ENCODE measurements at places on chromosomes 3 and 15.

DNA sequence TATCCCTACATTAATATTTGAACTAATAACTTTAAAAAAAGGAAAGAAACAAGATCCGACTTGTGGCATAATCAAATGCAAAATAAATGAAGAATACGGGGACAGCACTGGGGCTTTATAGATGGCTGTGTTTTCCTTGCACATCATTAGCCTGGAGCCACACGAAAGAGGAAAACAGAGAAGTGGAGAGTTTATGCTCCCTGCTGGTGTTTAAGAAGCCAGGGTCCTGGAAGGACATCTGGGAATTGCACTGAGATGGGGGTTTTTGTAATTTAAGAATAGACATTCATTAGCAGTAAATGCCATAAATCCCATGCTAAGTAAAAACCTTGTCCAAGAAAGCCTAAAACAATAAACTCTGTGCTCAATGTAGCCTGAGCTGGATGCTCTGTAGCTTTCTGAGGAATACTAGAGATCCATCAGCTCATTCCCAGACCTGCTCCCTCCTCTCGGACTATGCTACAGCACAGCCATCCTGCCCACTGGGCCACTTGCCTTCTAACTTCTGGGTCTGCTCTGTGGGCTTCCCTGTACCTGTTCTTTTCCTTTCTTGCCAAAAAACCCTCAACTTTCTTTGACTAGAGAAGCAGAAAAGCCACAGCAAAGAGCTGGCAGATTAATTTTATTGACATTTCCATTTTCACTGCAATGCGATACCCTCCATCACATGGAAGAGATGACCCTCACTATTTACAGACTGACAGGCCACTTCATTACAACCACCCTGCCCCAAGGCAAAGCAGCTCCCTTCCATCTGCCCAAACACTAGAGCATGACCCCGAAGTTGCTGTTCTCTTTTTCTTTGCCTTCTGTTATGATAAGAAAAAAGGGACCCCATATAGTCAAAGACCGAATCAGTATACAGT lies 62.3 kb downstream of the MEIS2 start:
- no peak for DNase-seq

- DNase-seq: no peak
Observed at GRCh38 chr3:182925330-182925943, 54.9 kb downstream of the DCUN1D1 start.

DNA sequence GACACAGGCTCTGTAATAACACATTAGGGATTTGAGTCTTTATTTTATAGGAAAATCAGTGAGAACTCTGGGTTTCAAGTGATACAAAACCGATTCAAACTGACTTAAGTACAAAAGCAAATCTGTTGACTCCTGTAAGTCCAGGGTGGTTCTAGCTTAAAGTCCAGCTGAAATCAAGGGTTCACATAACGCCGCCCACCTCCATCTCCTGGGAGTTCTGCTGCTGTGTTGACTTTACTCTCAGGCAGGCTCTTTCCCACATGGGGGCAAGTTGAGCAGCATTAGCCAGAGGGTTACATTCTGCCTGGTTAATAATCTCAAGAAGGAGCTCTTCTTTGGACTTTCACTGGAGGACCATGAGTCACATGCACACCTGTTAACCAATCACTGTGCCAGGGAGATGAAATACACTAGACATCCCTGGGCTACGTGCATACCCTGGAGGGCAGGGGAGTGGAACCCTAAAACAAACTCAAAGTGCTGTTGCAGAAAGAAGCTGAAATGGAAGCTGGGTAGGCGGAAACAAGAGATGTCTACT lies 9.7 kb upstream of the RNF7 start:
- no peak for DNase-seq

GRCh38 chr3:110296885-110297284 lies 774.7 kb upstream of the NECTIN3 start:
- DNase-seq: no peak

GRCh38 chr15:60485365-60486055 lies 6.6 kb upstream of the ICE2 start:
- DNase-seq: no peak

GRCh38 chr3:133674290-133674919 lies 12.7 kb upstream of the TOPBP1 start:
- DNase-seq: peak; percentile 12

GRCh38 chr3:139676108-139676507 lies 1.7 kb downstream of the NMNAT3 start:
- no peak for DNase-seq

GRCh38 chr3:64259636-64260035 lies 34.4 kb upstream of the PRICKLE2 start:
- DNase-seq: no peak

- DNase-seq: no peak
Observed at GRCh38 chr3:51245867-51246266, 139.2 kb upstream of the MANF start.

DNA sequence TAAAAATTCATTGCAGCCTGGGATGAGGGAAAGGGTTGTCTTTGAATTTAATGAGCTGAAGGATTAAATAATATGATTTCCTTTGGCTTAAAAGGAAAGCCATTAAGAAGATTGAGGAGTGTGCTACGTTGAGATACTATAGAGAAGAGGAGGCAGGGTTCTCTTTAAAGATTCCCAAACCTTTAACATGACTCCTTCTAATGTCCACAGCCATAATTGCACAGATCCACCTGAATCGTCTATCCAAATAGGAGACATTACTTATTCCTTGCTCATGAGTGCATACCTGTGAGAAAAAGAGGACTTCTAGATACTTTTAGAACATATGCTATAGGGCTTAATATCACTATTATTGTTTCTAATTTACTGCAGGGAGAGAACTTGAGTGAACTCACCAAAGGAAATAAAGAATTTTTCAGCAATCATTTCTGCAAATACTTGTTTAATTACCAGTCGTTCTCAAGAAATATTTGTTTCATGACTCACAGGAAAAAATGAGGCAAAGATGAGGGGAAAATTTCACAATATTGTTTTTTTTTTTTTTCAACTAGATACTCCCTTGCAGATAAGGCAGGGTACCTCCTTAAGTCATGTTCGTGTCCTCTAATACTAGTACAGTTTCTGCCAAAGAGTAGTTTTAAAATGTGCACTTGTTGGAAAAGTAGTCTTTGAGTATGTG lies 8.9 kb upstream of the SUCNR1 start:
- DNase-seq: no peak

DNA sequence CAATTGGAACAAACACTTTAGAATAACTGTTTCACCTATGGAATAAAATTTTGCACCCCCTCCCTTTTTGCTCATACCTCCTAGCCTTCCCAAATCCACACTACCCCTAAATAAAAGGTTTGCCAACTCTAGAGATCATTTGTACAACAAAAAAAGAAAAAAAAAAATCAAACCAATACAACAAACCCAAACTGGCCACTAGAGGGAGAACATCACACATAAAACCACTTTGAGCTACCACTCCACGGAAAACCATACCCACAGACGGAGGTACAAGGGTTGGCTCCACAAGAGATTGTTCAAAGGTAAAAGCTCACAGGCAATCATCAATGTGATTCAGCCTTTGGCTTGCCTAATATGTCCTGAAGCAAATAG lies 47.6 kb downstream of the SETMAR start:
- peak; percentile 92 for DNase-seq

DNA sequence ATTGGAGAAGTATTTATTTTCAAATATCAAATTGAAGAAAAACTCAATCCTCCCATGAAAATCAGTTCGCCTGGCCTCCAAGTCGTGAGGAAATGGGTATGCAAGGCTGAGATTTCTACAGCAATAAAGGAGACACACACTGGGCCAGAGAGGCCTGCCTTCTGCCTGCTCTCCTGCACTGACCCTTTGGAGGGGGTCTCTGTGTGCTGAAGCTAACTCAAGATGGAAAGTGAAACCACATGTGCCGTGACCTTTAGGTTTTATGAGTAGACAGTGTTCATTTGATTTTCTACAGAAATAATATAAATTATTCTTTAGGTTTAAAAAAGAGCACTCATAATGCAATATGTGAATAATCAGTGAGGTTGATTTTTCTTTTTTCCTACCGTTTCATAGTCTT lies 11.9 kb upstream of the SLC22A13 start:
- DNase-seq: no peak

GRCh38 chr3:73868688-73869315 lies 244.1 kb upstream of the PDZRN3 start:
- DNase-seq: no peak

GRCh38 chr3:22129101-22129500 lies 378.1 kb upstream of the ZNF385D start:
- DNase-seq: no peak

GRCh38 chr3:11005686-11006256 lies 13.2 kb downstream of the SLC6A1 start:
- DNase-seq: no peak

DNA sequence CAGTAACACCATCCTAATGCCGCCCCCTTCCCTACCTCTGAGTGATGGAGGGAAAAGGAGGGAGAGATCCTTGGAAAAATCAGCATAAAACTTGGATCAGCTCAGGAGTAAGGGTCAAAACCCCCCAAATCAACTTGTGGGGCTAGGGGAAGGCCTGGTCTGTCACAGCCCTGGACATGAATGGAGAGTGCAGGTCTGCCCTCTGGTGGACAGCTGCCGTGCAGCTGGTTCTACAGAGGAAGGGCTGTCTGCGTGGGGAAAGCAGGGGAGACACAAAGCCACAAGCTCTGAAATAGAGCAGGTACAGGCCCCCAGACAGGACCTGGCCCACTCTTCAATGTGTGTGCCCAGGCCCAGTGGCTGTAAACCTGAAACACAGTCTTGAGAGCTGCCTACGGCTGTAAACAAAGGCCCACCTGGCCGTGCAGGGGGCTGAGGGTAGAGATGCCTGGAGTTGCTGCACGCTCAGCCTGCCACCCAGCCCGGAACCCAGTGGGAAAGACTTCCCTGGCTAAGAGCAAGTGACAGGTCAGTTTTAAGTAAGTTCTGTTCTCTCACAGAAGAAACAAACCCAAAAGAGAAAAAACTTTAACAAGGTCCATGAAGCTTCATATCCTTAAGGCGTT lies 16.4 kb downstream of the CLK3 start:
- peak; percentile 70 for DNase-seq

- DNase-seq: peak; percentile 55
Observed at GRCh38 chr15:89442671-89443307, 53.6 kb downstream of the RHCG start.

DNA sequence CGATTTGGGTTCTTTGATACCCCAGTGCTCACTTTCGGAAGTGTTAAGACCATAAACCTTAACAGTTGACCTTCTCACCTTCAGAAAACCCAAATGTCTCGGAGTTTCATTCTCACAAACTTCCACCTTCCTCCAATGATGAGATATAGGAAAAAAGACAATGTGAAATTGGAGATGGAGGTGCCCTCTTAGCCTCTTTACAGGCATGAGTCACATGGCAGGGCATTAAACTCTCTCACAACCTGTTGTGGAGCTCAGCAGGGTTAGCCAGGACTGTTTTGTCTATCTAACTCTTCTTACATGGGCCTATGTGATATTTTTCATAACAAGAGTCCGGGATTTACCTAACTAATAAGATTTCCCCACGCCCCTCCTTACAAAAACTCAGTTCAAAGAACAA lies 10.7 kb downstream of the AGTR1 start:
- no peak for DNase-seq

- no peak for DNase-seq
Observed at GRCh38 chr3:41304593-41304992, 105.3 kb downstream of the CTNNB1 start.

DNA sequence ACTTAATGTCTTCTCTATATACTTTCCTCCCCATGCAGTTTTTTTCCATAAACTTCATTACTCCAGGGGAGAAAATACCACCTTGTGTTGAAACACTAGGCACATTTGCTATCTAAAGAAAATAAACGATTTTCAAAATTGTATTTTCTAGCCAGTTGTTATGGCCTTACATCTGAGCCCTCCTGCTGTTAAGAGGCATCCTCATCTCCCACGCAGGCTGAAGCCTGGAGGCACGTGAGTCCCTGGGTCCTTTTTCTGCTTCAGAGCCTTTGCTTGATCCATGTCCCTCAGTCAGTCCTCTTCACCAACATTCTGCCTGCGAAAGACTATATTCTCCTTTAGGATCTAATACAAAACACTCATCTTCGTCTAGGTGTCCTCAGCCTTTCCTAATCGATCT lies 479.6 kb upstream of the ZNF717 start:
- no peak for DNase-seq

- no peak for DNase-seq
Observed at GRCh38 chr15:98954411-98954810, 53.2 kb downstream of the PGPEP1L start.

GRCh38 chr3:160695915-160696327 lies 19.0 kb downstream of the ARL14 start:
- DNase-seq: no peak

DNA sequence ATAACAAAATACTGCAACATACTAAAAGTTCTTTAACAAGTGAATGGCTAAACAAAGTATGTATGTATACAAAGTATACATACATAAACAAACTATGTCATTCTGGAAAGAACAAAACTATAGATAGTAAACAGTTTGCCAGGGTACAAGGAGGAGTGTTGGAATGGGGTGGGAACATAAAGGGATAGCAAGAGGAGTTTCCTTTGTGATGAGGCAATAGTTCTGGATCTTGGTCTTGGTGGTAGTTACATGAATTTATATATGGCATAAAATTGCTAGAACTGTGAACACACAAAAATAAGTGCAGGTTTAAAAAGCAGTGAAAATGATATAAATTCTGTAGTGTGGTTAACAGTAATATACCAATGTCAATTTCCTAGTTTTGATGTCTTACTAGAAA lies 22.0 kb downstream of the ZNF148 start:
- DNase-seq: no peak

GRCh38 chr3:69613286-69613685 lies 126.0 kb upstream of the MITF start:
- no peak for DNase-seq

DNA sequence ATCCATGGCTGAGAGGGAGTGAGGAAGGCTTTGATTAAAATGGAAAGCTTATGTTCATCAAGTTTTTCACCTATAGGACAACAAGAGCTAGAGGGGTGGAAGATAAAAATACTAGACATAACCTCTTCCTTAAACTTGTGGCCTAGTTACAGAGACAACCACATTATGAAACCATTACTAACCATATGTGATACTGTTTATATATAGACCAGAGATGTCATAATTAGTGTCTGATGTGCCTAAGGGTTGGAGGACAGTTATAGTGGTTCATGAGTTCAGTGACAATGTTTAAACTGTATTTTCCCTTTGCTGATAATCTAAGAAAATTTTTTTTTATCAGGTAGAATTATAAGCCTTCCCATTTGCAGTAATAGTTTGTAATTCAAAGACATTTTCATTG lies 23.7 kb downstream of the PHLDB2 start:
- no peak for DNase-seq

DNA sequence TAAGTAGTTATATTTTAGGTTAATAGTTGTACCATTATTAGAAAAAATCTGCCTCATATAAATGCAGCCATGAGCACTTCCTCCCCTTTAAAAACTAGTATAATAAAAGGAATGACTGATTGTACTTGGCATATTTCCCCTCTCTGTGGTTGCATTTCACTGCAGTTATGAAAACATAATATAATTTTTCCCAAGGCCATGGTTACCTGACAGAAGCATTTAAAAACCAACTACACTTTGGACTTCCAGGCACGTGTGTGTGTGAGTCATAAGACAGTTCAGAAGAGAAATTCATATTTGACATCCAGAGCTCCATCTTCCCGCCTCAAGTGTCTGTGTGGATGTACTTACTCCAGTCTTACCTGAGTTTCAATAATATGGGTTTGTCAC lies 828.2 kb upstream of the CFAP20DC start:
- DNase-seq: peak; percentile 30

GRCh38 chr3:164406281-164406680 lies 672.0 kb downstream of the SI start:
- no peak for DNase-seq

- no peak for DNase-seq
Observed at GRCh38 chr3:120039642-120040610, 54.3 kb downstream of the GSK3B start.

All from common myeloid progenitor, CD34-positive (primary cell).